SW 1271 (cell line): ENCODE measurements at places on chromosomes 7 and 10.

- no peak for DNase-seq
Measured at GRCh38 chr10:59047957-59048618, 128.4 kb upstream of the PHYHIPL start.

DNA sequence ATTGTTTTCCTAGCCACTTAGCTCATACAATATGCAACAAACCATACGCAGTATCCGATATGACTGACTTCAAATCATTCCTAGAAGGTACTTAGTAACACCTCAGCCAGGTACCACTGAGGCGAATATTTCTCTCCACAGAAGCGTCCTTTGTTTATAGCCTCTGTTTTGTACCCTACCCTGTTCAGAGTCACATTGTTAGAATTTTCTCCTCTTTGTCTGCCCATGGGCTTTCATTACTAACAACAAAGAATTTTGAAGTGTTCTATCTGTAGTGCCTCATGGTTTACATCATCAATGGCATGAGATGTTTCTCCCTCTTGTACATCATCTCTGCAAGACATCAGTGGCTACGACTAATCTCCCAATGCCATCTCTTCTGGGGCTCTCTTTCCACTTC is 212.4 kb upstream of the GLI3 start:
- no peak for DNase-seq

DNA sequence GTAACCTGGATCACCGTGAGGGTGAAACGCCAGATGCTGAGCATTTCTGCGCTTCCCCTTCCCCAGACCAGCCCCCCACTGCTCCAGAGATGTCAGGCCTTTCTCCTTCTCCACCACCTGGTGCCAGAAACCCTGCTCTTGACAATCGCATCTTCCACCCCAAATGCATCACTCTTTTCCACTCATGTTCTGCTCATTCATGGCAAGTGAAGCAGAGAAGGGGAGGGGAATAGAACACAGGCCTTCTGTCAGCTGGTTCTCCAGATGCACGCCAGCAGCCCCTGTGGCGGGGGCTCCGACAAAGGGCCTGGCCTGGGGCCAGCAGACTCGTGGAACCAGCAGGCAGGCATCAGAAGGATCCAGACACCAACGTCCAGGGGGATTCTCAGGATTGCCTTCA is 68.5 kb upstream of the SVIL start:
- no peak for DNase-seq

- DNase-seq, result no peak
Measured at GRCh38 chr7:25087855-25088254, 37.2 kb downstream of the CYCS start.

GRCh38 chr10:44458671-44459413 is 73.9 kb upstream of the CXCL12 start:
- DNase-seq, result no peak

DNA sequence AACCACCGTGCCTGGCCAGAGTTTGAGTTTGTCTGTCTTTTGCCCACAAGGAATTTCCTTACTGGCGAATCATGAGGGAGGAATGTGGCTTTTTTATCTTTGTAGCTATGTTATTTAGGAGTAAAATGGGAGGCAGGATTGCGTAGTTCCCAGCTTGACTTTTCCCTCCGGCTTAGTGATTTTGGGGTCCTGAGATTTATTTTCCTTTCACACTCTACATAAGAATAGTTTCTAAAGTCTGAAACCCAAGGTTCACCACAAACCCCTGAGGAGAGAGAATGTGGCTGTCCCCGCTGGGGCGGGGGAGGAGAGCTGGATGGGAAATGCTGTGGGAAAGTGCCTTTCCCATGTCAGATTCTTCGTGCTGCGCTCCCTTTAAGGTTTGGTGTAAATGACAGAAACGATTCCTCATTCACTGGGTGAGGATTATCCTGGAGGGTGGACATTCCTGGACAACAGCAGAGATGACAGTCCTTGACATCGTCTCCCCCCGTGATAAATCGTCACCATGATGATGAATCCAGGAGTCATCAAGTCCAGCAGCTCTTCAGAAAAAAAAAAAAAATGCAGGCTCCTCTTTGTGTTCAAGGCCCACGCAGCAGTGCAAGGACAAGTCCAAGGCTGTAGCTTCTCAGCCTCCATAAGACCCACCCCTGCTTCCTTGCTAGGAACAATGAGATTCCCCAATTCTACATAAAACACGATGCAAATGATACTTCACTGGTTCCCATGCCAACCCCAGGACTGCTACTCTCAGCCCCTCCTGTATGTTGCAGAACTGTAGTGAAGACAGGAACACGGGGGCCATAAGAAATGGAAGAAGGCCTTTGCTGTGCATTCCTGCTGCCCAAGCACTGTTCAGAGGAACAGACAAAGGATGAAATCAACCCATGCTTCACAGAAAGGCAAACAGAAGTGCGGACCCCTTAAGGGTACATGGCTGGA is 233.1 kb downstream of the CCDC3 start:
- no peak for DNase-seq

DNA sequence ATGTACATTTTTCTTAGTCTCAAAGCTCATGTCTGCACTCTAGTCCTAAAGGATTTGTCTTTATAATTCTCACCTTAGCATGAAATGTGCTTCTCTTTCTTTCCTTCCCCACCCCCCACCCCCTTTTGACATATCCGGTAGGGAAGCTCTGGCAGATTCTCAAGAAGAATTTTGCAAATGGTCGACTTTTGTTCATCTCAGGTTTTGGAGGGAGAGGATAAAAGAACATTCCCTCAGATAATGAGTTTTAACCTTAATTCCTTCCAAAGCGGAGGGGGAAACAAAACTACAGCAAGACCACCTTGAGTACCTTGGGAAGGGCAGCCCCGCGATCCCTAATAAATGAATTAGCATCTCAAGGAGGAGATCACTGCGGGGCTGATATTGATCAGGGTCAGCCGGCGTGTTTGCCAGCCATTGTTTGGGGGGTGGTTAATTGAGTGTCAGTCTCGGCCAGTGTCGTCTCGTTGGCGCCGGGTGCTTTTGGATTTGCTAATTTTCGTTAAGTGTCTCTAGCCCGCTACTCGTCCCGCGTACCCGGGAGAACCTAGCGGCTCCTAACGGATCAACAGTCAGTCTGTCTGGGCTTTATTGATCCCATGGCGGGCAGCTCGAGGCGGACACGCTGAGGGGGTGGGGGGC is 874 bp upstream of the BAMBI start:
- DNase-seq, result no peak

GRCh38 chr7:35875292-35875691 is 74.4 kb downstream of the SEPTIN7 start:
- DNase-seq, result no peak
